ENCODE measurements at places on chromosomes 4 and X. TPM values are rescaled to one million over a fixed set of nuclear protein-coding genes. Genes with fewer than 3 reads are reported as not detected.

STS gene
- total RNA-seq, result 9.5 TPM

GPR82 gene
- total RNA-seq, result not detected

SFRP2 gene
- total RNA-seq, result not detected

FGG gene
- total RNA-seq, result not detected

GPR34 gene
- total RNA-seq, result not detected

GRIA3 gene
- total RNA-seq, result 0.07 TPM

NEXMIF gene
- not detected for total RNA-seq

GUCY1A1 gene
- total RNA-seq, result 0.13 TPM

GRPR gene
- 0.14 TPM for total RNA-seq

DNAAF6 gene
- total RNA-seq, result not detected

SLC6A14 gene
- not detected for total RNA-seq

SAGE1 gene
- not detected for total RNA-seq

NAP1L3 gene
- total RNA-seq, result 1.2 TPM

CPE gene
- total RNA-seq, result 2.1 TPM

CORIN gene
- total RNA-seq, result under 0.01 TPM

Measured in thoracic aorta endothelial cell (primary cell).